ENCODE measurements at places on chromosomes 7 and 10.

DNA sequence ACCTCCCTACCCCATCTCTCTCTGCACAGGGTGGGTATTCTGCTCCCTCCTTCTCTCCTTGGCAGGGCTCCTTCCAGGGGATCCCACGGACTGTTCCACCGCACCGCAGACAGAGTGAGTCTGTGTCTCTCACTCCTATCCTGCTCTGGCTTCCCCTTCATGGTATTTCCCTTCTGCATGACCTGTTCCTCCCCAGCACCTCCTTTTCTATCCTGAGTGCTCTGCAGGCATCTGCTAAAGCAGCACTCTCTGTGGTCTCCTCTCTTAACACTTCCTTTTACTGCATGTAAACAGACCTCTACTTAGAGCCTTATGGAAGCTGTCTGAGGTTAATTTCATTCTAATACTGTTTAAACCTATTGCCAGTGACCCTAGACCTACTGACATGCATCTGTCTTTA is 171.5 kb downstream of the CCSER2 start:
- no peak for DNase-seq

GRCh38 chr10:90819911-90820310 is 37.9 kb downstream of the HTR7 start:
- no peak for DNase-seq

- DNase-seq: peak; percentile 57
Observed at GRCh38 chr10:91551856-91552255, 81.0 kb downstream of the PPP1R3C start.

DNA sequence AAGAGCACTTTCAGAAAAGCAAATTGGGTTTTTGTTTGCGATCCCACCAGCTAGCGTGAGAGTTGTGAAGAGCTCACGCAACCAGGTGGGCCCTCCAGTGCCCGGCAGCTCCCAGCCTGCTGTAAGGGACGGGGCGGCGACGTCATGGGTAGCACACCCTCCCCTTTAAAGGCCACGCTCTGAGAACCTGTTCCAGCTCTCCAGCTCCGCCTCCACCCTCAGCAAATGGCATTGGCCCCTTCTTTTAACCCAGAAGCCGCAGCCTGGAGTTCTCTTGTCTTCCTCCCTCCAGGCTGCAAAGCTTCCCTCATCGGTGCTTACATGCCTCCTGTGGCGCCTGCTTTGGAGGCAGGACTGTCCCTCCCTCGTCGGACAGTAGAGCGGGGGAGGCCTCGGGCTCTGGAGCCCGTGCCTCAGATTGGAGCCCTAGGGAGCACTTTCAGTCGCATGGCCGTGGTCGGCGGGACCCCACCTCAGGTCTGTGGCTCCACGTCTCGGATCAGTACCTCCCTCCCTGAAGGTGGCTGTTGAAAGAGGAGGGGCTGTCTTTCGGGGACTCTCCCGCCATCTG is 32.9 kb downstream of the WIPI2 start:
- no peak for DNase-seq

GRCh38 chr7:66539902-66540375 is 88.7 kb upstream of the KCTD7 start:
- no peak for DNase-seq

DNA sequence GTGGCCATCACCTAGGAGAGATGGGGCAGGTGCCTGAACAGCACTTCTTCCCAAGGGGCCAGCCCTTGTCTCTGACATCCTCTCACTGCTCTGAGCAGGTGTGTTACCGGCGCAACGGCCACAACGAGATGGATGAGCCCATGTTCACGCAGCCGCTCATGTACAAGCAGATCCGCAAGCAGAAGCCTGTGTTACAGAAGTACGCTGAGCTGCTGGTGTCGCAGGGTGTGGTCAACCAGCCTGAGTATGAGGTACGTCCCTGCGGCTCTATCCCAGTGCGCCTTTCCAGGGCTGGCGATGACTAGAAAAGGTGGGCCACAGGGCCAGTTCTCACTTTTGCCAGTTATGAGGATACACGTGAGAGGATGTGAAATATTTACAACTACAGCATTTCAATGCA is 54.3 kb upstream of the ZMIZ2 start:
- DNase-seq: no peak

- peak; percentile 58 for DNase-seq
Observed at GRCh38 chr10:95605163-95605562, 44.0 kb upstream of the SORBS1 start.

DNA sequence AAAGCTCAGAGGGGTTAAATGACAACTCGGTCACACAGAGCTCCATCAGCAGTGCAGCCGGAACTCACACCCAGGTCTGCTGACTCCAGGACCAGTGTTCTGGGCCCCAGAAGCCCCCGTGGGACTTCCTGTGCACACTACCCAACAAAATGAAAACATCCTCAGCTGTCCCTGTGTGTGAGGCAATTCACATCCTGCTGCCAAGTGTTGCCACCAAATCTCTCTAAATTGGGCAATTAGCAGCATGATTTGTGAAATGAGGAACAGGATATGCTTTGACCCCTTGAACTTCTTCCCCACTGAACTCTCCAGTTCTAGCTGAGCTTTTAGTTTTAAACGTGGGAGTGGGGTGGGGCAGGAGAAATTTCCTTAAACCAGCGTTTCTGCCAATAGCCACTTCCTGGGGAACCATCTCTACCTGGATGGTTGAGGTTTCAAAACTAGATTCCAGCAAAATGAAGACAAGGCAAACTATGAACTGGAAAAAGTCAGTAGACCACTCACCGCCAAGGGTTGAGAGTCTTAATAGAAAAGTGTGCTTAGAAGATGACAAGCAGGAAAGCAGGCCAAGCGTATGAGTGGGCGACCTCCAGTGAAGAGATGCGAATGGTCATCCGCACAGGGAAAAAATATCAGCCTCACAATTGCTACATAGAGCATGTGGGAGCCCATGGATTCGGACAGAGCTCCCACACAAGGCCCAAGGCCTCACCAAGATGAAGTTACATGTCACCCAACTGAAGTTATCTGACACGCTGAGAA is 51.9 kb upstream of the CHST15 start:
- DNase-seq: peak; percentile 40

DNA sequence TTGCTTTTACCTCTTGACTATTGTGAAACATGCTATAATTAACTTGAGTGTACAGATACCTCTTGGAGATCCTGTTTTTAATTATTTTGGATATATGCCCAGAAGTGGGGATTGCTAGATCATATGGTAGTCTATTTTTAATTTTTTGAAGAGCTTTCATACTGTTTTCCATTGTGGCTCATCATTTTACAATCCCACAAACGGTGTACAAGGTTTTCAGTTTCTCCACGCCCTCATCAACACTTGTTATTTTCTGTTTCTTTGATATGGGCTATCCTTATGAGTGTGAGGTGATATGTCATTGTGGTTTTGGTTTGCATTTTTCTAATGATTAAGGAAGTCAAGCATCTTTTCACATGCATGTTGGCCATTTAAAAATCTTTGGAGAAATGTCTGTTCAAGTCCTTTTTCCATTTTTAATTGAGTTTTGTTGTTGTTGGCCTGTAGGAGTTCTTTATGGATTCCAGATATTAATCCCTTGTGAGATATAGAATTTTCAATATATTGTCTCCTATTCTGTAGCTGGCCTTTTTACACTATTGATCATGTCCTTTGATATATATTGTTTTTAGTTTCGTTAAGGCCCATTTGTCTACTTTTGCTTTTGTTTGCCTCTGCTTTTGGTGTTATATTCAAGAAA is 7.5 kb downstream of the AGK start:
- no peak for DNase-seq

- DNase-seq: peak; percentile 72
Observed at GRCh38 chr7:151087245-151088018, 1.2 kb downstream of the AGAP3 start.

All from uterus (tissue), 4 donors.